GM12878 (cell line): ENCODE measurements at places on chromosomes 16 and 17.

- H3K36me3 ChIP-seq = peaks cover 24% of the 10 kb centered on the region
- H3K27me3 ChIP-seq = no peaks in the 10 kb centered on the region
- peak overlapping the region; percentile 77 for H3K4me3 ChIP-seq
- H3K27ac ChIP-seq = peak overlapping the region; percentile 85
- H3K4me1 ChIP-seq = peaks cover 24% of the 10 kb centered on the region
Observed at GRCh38 chr17:75270218-75270965, 639 bp downstream of the MIF4GD start.

DNA sequence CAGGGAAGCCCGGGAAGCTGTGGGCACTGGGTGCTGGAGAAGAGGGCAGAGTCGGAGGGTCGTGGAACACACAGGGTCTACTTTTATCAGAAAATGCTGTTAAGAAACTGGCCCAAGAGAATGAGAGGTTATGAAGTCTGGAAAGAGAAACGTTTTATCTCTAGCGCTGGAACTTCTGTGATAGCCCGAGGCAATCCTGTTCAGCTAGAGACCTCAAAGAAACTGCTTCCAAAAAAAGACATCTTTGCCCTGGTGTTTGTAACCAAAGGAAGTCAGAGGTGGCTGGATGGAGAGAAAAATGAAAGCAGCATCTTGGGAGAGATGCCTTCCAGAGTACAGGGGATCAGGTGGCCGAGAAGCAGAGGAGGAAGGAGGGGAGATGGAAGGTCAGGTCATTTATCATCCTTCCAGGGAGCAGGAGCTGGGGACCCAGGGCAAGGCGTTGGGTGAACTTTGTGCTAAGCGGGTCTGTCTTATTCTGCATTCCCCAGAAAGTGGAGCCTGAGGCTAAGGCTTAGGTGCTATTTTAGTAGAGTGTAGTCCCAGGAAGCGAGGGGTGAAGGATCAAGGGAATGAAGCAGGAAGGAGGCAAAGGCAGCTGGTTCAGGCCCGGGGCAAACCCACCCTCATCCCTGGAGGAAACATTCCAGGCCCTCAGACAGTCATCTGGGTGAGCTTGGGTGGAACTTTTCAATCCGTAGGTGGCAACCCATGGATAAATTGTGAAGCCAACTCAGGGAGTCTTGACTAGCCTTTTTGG, 66.5 kb downstream of the MGAT5B start:
- no peaks in the 10 kb centered on the region for H3K36me3 ChIP-seq
- H3K27me3 ChIP-seq = no peaks in the 10 kb centered on the region; the same call in 1 of the 2 replicates
- no peak overlapping the region for H3K4me3 ChIP-seq
- no peaks in the 10 kb centered on the region for H3K4me1 ChIP-seq
- H3K27ac ChIP-seq = no peak overlapping the region
- no peak for DNase-seq

GRCh38 chr16:50381679-50382440, 13.1 kb upstream of the BRD7 start:
- no peak for DNase-seq
- no peaks in the 10 kb centered on the region for H3K36me3 ChIP-seq
- no peaks in the 10 kb centered on the region for H3K4me1 ChIP-seq
- no peaks in the 10 kb centered on the region; the same call in 1 of the 2 replicates for H3K27me3 ChIP-seq
- H3K27ac ChIP-seq = no peak overlapping the region

DNA sequence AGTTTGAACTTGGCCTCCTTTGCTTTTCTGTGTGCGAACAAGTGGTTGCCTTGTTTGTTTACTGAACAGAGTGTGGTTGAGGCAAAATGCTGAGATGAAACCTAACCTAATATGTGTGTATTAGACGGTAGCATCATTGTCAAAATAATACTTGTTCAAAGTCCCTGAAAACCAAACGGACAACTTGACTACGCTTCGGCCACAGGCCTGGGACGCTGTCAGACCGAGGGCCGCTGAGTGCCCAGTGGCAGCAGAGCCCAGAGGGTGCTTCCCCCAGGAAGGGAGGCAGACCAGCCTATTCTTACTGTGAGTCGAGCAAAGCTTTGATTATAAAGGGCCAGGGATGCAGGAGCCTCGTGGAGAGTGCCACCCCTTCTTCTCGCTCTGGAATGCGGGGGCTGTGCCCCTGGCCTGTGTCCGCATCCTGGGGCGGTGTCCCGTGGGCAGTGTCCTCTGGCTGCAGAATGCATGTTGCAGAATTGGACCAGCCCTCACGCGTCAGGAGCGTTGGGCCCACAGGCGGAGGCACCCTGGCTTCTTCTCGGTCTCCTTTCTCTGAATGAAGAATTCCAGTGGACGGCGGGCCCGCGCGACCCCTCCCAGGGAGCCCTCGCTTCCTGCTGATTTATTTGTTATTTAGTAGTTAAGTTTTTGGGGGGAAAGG, 5.2 kb downstream of the ACSF3 start:
- peak overlapping the region; percentile 58; the same call in 1 of the 2 replicates for H3K4me3 ChIP-seq
- H3K36me3 ChIP-seq = peaks cover 27% of the 10 kb centered on the region
- no peak for DNase-seq

- H3K36me3 ChIP-seq = no peaks in the 10 kb centered on the region
- H3K4me3 ChIP-seq = no peak overlapping the region
- DNase-seq = no peak
- peaks cover 7% of the 10 kb centered on the region for H3K27me3 ChIP-seq
- H3K27ac ChIP-seq = no peak overlapping the region
- H3K4me1 ChIP-seq = no peaks in the 10 kb centered on the region
Observed at GRCh38 chr16:77784441-77785372, 3.7 kb upstream of the VAT1L start.

- H3K4me3 ChIP-seq = peak overlapping the region; percentile 65
- peak overlapping the region; percentile 51 for H3K27ac ChIP-seq
- no peaks in the 10 kb centered on the region for H3K27me3 ChIP-seq
- no peak for DNase-seq
- peaks cover 4% of the 10 kb centered on the region; the same call in 1 of the 2 replicates for H3K4me1 ChIP-seq
Observed at GRCh38 chr16:3401719-3402397, 843 bp downstream of the ZNF174 start.

DNA sequence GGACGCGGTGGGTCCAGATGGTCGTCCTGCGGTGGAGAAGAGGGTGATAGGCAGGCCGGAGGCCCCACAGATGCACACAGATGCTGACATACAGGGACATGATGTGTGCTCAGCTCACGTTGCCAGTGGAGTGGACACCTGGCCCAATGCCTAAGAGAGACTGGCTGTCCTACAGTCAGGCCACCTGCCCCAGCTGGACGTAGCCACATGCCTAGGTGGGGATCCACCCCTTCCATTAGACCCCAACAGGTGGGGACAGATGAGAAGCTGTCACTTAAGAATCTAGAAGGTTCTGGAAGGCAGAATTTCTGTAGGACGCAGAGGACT, 117.6 kb upstream of the ZNF750 start:
- H3K4me3 ChIP-seq = no peak overlapping the region
- H3K27me3 ChIP-seq = no peaks in the 10 kb centered on the region
- DNase-seq = no peak
- no peaks in the 10 kb centered on the region for H3K36me3 ChIP-seq
- no peaks in the 10 kb centered on the region for H3K4me1 ChIP-seq
- H3K27ac ChIP-seq = no peak overlapping the region

- no peak for DNase-seq
- no peak overlapping the region for H3K4me3 ChIP-seq
- H3K27me3 ChIP-seq = no peaks in the 10 kb centered on the region
- H3K27ac ChIP-seq = no peak overlapping the region
Observed at GRCh38 chr17:42062681-42063080, 12.3 kb upstream of the C17orf113 start.

DNA sequence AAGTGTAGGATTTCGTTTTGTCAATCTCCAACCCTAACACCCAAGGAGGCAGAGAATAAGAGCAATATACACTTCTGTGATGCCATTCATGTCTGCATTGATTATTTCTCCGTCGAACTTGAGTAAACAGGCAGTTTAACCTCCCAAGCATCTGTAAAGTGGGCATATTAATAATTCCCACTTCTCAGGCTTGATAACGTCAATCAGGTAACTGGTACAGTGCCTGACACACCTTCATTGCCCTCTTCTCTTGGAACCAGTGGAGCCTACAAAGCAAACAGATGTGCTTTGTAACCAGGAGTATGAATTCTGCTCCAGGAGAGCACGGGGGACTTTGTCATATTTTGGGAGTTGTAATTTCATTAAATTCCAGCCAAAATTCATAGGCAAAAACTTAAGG, 32.5 kb upstream of the PLCG2 start:
- 0 out of 2 replicates have a peak, but pooled peaks cover 2% of the 10 kb centered on the region for H3K36me3 ChIP-seq
- peak overlapping the region; percentile 59; the same call in 1 of the 2 replicates for H3K4me3 ChIP-seq
- H3K27ac ChIP-seq = 0 out of 2 replicates have a peak overlapping the region, but pooled peaks have one; percentile 47
- no peaks in the 10 kb centered on the region for H3K27me3 ChIP-seq
- peaks cover 33% of the 10 kb centered on the region for H3K4me1 ChIP-seq

DNA sequence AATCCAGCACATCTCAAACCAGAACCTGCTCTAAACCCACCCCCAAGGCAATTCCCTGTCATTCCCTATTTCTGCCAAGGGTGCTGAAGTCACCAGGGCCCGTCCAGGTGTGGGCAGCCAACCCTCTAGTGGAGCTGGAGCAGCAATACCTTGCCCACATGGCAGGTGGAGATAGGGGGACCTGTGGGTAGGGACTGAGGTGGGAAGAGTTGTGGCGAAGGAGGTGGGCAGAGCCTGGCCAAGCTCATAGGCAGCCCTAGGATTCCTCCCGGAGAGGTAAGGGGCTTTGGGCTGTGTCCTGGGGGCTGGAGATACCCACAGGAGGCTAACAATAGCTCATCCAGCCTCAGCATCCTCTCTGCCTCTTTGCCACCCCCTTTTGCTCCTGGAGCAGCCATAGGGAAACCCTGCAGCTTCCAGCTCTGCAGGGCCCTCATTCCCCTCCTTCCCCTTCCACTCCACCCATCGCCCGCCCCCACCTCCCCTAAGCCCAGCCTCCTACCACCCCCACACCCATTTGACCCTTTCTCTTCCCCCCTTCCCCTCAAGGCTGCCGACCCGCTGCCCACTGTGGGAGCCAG, 30.4 kb upstream of the CRHR1 start:
- no peak overlapping the region for H3K4me3 ChIP-seq
- H3K36me3 ChIP-seq = no peaks in the 10 kb centered on the region
- no peaks in the 10 kb centered on the region for H3K27me3 ChIP-seq
- H3K4me1 ChIP-seq = no peaks in the 10 kb centered on the region
- DNase-seq = no peak

DNA sequence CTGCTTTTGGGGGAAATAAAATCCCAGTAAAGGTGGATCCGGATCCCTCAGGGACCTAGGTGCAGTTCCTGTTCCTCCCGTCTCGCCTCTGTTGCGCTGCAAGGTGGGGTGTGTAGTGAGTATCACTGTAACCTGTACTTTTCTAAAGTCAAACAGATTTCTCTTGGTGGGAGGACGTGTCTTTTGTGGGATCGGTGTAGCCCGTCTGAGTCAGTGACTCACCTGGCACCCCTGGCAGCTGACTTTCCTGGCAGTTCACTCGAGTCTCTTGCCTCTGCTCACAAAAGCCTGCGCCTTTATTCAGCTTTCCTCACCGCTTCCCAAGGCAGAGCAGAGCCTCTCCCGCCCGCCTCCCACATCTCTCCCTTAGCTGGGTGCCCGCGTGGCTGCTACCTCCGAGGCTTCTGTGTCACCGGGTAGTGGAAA, 85.7 kb downstream of the CMIP start:
- H3K4me3 ChIP-seq = no peak overlapping the region
- no peaks in the 10 kb centered on the region for H3K27me3 ChIP-seq
- peaks cover 3% of the 10 kb centered on the region for H3K36me3 ChIP-seq
- H3K27ac ChIP-seq = no peak overlapping the region
